ENCODE measurements at places on chromosomes 1 and 21. TPM values are rescaled to one million over a fixed set of nuclear protein-coding genes. Genes with fewer than 3 reads are reported as not detected.
A peak's percentile ranks its signal among the peaks of the same experiment; 100 is the strongest.

- DNase-seq = no peak
Measured at GRCh38 chr1:175792136-175792535, 48.7 kb upstream of the TNR start.

DNA sequence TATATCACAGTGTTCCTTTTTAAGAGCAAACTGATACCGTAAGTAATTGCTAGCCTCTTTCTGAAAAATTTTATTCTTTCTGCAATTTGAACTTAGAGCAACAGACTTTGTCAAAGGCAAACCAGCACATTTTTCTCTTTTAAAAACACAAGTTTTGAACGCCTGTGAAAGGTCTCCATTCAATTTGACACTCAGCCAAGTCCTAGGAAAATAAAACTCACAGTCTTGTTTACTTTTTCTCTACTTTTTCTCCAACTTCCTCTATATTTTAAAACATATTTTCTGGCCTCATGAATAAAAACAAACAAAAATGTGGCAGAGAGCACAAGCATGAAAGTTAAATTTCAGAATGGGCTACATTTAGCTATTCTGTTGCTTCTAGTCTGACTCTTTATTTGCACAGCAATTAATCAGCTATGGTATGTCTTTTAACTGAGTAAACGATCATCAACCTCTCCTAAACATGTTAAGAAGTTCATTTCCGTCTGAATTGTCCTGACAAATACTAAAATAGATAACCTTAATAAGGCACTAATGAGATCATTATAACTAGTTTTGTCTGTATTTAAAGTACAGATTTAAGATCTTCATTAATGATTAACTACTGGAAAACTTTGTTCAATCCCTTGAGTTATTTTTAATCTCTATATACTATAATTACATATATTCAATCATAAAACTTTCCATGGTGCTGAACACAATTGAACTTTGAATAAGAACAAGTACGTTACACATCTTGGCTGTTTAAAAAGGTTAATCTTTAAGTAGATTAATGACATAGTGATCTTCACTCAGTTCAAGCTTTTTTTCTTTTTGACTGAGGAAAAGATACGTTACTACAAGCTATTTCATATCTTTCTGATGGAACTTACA lies 550.6 kb downstream of the PTBP2 start:
- no peak for DNase-seq

GRCh38 chr1:229862017-229862774 lies 204.8 kb upstream of the GALNT2 start:
- peak; percentile 62 for DNase-seq

FCRL3 gene
- not detected for total RNA-seq

- no peak for DNase-seq
Measured at GRCh38 chr21:21096956-21097355, 98.7 kb downstream of the NCAM2 start.

DNA sequence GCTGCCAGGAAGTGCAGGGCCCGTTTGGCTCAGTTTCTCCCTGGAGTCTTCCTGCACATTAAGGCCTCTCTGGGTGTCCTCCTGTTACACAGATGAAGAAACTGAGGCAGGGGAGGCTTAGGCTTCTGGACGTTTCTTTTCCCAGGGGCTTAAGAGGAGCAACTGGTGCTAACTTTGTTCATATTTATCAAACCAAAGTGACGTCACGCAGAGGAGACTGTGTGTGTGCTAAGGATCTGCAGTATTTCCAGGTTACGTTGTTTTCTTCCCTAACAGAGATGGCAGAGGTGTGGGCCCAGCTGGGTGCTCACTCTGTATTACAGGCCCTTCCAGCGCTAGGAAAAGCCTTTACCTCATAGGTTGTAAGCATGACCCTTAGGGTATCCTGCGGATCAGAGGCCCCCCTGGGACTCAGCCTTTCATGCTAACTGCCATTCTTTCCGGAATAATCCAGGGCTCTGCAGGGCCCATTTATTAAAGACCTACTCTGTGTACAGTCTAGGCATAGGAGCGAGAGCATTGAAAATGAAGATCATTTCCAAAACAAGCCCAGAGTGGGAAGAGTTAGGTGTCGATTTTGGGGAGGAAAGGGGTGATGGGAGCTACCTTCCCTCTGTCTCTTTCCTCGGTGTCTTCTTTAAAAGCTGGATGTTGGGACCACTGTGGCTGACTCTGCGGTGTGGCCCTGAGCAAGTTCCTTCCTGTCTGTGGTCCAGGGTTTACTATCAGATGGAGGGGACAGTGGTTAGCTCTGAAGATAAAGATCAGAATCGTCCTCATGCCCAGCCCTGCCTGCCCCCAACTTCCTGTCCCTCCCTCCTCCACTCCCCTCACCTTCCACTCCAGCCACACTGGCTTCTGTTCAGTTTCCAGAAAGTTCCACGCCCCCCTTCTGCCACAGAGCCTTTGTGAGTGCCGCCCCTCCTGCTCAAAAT lies 4.6 kb downstream of the AGTRAP start:
- no peak for DNase-seq
